Diencephalon (tissue), 1 donor: ENCODE measurements at places on chromosomes 13 and 19. TPM values are rescaled to one million over a fixed set of nuclear protein-coding genes. Genes with fewer than 3 reads are reported as not detected.

Gene SLITRK5
- total RNA-seq: 20.3 TPM

Gene ANGPTL8
- total RNA-seq: not detected

Gene CEP89
- total RNA-seq: 26.8 TPM

Gene OR7C1
- not detected for total RNA-seq

Gene UBE2L5
- 0.92 TPM for total RNA-seq
